ENCODE measurements at places on chromosomes 3 and 15.
A peak's percentile ranks its signal among the peaks of the same experiment; 100 is the strongest.

- DNase-seq: no peak
Observed at GRCh38 chr3:12974334-12974733, 98.9 kb downstream of the IQSEC1 start.

- no peak for DNase-seq
Observed at GRCh38 chr15:96160269-96160668, 170.2 kb upstream of the NR2F2 start.

DNA sequence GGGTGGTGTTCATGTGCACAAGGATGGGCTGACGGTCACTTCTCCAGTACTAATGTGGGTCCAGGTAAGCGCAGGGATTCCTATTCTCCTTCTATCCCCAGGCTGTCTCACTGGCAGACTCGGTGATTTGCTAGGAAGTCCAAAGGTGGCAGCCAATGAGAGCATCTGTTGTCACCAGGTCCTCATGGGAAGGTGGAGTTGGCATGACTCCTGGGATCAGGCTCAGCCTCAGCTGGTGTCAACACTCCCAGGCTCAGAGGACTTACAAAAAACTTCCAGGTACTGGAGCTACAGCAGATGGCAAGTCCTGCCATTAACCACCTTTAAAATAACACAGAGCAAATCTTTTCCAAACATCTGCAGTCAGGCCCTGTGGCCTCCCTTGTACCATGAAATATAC is 13.8 kb downstream of the XYLB start:
- no peak for DNase-seq

- no peak for DNase-seq
Observed at GRCh38 chr3:149468504-149469212, 5.8 kb upstream of the TM4SF4 start.

- no peak for DNase-seq
Observed at GRCh38 chr15:80106051-80106450, 46.6 kb downstream of the ZFAND6 start.

- DNase-seq: no peak
Observed at GRCh38 chr15:90080458-90080755, 21.9 kb downstream of the IDH2 start.

DNA sequence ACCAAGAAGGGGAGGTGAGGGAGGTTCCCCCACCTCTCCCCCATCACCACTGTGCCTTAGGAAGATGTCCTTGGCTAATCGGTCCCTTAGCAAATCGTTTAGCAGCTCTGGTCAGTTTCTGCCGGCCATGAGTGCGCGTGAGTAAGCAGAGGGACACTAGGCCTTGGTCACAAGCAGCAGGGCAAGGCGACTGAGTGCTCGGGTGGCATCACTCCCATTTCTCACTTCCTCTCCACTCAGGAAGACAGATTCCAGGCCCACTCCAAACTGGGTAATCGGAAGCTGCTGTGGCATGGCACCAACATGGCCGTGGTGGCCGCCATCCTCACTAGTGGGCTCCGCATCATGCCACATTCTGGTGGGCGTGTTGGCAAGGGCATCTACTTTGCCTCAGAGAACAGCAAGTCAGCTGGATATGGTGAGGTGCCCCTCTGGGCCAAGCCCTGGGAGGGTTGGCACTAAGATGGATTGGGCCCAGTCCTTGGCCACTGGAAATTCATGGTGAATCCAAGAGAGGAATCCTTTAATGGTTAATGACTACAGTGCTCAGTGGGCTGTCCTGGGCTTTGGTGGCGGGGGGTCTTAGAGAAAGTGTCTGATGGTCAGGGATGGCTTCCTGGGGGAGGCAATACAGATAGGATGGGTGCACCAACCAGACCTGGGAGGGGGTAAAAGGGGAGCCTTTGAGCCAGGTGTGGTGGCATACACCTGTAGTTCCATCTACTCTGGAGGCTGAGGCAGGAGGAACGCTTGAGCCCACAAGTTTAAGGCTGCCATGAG is 4.0 kb downstream of the PARP3 start:
- DNase-seq: no peak

DNA sequence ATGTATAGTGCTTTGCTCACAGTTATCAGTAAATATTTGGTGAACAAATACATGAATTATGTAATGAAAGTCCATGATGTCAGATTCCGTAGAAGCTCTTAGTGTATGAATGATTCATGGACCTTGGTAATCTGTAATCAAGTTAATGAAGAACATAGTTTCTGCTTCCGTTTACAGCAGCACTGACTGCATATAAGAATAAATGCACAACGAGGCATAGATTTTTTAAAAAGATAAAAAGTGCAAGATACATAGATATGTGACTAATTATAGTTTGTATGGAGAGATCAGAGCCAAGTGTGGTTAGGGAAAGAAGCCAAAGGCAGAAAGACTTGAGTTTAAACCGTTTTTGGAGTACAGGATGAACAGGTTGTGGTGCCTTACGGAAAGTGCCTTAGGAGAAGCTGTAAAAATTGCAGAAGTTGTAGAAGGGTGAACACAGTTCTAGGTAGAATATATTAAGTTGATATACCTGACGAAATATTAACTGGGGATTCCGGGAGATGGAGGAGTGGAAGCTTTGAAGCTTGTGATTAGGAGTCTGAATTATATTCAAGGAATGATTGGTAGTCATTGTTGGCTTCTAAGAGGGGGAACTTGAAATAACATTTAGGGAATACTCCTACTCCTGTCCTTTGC is 293.1 kb downstream of the NLGN1 start:
- DNase-seq: no peak

DNA sequence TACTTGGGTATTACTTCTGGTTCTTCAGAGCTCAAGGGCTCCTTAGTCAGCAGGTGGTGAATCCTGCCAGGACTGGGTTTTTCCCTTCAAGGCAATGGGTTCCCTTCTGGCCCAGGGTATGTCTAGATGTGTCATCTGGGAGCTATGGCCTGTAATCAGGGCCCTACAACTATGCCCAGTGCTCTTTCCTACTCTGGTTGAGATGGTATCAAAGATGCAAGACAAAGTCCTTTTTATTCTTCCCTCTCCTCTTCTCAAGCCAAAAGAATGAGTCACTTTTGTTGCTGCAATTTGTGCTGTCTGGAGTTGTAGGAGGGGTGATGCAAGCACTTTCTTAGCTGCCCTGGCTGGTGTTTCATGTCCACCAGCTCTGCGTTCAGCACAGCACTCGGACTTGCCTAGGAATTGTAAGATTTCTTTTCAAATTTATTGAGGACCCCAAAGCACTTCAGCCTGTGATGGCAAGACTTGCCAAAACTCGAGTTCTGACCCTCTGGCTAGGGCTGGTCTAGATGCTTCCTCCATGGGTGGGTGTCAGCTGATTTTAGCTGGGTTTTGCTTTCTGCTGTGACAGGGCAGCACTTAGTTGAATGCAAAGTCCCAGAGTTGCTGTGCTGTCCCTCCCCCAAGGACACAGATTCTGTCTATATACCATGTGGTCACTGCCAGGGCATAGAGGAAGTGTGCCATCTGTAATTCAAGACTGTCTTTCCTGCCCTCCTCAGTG is 129.2 kb upstream of the CBLB start:
- DNase-seq: peak; percentile 78

DNA sequence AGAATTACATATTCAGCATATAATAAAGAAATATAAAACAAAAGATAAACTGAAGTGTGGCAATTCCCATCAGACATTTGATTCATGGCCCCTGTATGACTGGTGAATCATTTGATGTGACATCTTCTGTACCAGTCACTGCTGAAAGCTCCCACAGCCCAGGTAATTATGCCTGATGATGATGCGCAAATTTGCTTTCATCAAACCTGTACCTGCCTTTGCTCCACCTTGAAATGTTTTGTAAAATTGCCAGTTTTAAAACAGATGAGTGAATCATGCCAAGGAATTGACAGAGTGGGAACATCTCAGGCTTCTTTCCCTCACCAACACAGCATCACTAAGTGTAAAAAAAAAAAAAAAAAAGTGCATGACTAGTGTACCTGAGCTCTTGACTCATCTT is 66.5 kb upstream of the EIF1B start:
- no peak for DNase-seq

DNA sequence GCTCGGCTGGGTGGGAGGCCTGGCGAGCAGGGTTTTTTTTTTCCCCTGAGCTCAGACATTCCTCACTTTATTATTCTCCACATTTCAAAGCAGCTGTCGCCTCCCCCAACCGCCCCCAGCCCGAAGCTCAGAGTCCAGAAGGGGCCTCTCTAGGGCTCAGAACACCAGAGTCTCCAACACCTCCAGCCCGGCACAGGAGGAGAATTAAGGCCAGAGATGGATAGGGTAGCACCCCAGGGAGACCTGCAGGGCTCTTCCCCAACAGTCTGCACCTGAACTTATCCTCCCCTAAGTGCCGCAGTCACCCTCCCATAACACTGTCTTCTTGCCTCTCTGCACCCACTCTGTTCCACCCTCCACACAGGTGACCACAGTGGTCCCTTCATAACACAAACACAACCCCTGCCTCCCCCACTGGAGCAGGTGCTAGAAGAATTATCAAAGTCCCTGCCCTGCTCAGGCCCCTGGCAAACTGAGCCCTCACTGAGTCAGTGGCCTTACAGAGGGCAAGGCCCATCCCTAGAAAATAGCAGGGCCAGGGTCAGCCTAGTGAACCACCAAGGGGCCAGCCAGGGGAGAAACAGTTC is 14.1 kb downstream of the MYL3 start:
- no peak for DNase-seq

Data from suppressor macrophage treated with lipopolysaccharide for 1 hour (primary cell).